ENCODE measurements at places on chromosomes 2 and 18. TPM values are rescaled to one million over a fixed set of nuclear protein-coding genes. Genes with fewer than 3 reads are reported as not detected.

DNA sequence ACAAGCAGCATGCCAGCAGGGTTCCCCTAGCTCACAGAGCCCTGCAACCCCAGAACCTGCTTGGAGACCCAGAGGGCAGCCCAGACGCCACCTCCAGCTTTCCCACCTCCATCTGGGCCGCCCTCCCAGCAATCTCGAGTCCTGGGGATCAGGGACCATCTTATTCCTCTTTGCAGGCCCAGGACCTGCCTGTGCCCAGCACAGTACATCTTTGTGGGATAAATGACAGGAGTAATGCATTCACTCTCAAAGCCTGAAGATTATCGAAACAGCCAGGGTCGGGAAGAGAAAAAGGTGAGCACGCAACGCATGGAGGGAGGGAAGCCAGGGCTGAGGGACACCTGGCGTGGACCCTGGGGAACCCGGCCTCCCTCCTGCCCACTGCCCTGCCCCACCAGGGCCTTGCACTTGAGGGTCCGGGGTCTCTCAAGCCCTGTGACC, 144.1 kb downstream of the NDUFA10 start:
- no peaks in the 10 kb centered on the region for H3K27me3 ChIP-seq
- DNase-seq = no peak
- no peak overlapping the region for H3K4me3 ChIP-seq
- no peaks in the 10 kb centered on the region for H3K4me1 ChIP-seq
- no peak overlapping the region for H3K27ac ChIP-seq

DNA sequence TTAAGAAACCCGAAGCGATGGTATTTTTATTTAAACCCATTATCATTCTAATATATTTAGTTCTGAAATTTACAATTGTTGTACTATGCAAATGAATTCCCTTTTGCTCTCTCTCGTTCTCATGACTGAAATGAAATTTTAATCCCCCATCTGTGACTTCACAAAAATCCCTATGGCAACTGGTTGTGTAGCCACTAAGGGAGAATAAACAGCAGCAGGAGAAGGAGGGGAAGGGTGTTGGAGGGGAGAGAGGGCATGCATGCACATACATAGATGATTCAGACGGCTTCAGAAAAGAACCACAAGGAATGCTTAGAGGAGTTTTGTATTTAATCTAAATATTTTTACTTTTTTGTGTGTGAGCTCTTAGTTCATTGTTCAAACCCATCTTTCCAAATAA, 36.8 kb downstream of the CPS1 start:
- H3K4me1 ChIP-seq = peaks cover 16% of the 10 kb centered on the region
- H3K27me3 ChIP-seq = no peaks in the 10 kb centered on the region
- H3K36me3 ChIP-seq = no peaks in the 10 kb centered on the region
- 0 out of 2 replicates have a peak overlapping the region, but pooled peaks have one; percentile 12 for H3K27ac ChIP-seq
- DNase-seq = peak; percentile 33

DNA sequence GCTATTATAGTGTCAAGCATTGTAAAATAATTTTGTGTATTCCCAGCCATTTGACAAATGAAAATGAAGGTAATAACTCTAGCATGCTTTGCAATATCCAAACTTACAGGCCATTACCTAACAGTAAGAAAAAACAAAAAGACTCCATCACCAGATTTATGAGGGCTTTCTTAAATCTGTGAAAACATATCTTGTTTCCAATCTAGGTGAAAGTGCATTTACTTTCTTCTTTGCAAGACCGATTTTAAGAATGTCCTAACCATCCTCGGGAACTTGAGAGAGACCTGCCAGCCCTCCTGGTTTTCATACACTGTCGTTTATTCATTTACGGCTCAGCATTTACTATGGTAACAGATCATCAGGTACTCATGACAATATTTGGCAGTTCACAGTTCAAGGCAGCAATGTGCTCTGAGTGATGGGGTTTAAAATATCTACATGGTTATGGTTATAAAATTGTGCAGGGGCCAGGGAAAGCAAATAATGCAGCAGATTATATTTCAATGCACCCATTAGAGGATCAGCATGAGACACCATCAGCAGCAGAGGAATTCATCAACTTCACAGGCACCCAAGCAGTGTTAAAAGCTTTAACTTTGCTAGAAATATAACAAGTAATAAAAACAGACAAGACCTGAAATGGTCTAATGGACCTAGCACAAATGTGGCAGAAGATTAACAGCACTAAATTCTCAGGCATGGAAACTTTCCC, 34.4 kb upstream of the PARD3B start:
- no peaks in the 10 kb centered on the region for H3K36me3 ChIP-seq
- DNase-seq = no peak
- no peaks in the 10 kb centered on the region for H3K4me1 ChIP-seq
- H3K4me3 ChIP-seq = no peak overlapping the region
- no peaks in the 10 kb centered on the region for H3K27me3 ChIP-seq

DNA sequence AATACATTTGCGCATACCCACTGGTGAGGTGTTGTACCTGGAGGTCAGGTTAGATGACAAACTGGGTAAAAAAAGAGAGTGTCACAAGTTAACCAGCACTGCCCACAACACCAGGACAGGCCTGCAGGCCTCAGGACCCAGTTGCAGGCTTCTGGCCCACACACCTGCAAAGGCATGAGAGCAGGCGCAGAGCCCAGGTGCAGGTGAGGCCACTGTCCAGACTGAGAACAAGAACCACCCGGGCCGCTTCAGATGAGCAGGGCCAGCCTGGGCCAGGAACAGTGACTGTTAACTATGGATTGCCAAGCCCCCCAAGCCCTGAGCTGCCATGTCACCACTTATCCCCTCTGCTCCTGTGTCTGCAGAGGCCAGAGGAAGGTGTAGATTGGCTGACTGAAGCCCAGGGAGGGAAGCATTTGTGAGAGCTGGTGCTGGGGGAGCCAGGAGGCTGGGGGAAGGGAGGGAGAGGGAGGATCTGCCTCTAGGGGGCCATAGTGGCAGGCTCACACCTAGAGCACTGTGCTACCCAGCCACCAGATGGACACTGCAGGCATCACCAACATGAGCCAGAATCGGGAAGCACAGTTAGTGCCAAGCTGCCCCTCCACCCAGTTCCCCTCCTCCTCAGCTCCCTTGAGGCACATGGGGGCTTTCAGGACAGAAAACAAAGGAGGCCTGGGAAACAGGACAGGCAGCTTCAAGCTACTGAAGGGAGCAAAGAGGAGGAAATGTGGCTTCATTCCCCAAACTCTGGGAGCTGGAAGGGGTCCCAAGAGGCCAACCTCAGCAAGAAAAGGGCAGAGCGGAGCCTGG, 35.4 kb downstream of the SFXN5 start:
- H3K36me3 ChIP-seq = no peaks in the 10 kb centered on the region
- peaks cover 15% of the 10 kb centered on the region for H3K4me1 ChIP-seq
- H3K27ac ChIP-seq = no peak overlapping the region
- DNase-seq = peak; percentile 73
- no peaks in the 10 kb centered on the region for H3K27me3 ChIP-seq

GRCh38 chr18:66900837-66901236, 296.9 kb upstream of the CDH19 start:
- DNase-seq = no peak
- no peaks in the 10 kb centered on the region for H3K36me3 ChIP-seq
- no peak overlapping the region for H3K27ac ChIP-seq
- H3K4me1 ChIP-seq = no peaks in the 10 kb centered on the region
- no peak overlapping the region for H3K4me3 ChIP-seq

DNA sequence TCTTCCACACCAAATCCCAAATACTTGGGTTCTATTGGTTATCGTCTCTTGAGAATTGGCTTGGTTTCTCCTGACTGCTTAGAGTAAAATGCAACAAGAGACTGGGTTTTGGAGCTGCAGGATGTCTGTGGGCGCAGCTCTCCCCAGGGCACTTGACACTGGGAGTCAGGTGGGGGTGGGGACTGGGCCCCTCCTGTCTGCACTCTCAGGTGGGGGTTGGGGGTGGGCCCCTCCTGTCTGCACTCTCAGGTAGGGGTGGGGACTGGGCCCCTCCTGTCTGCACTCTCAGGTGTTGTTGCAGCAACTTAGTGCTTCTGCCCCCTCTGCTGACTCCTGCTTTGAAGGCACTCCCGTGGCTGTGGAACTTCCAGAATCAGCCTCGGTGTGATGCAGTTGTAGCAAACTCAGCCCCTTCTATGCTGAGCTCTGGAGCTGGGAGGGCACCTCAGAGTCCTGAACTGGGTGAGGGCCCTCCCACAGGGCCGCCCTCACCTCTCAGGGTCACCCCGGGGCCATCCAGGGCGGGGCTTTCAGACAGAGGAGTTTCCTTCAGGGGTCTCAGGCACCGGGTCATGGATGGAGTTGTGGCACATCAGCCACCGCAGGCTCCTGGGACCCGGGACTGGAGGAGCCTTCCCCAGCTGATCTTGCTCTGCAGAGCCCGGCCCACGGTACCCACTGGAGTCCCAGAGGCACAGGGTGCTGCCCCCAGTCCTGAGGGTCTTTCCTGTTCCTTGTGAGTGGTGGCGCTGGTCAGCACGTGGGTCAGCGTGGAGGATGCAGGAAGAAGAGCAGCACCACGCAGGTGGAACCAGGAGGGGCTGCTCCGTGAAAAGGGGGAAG, 22.9 kb upstream of the CIDEA start:
- H3K27ac ChIP-seq = no peak overlapping the region
- H3K4me3 ChIP-seq = no peak overlapping the region
- no peak for DNase-seq
- no peaks in the 10 kb centered on the region for H3K27me3 ChIP-seq
- H3K36me3 ChIP-seq = no peaks in the 10 kb centered on the region

- no peaks in the 10 kb centered on the region for H3K27me3 ChIP-seq
- no peaks in the 10 kb centered on the region for H3K36me3 ChIP-seq
- no peaks in the 10 kb centered on the region for H3K4me1 ChIP-seq
- H3K4me3 ChIP-seq = no peak overlapping the region
These were observed 116.7 kb downstream of the EIPR1 start for GRCh38 chr2:3260959-3261358.

DNA sequence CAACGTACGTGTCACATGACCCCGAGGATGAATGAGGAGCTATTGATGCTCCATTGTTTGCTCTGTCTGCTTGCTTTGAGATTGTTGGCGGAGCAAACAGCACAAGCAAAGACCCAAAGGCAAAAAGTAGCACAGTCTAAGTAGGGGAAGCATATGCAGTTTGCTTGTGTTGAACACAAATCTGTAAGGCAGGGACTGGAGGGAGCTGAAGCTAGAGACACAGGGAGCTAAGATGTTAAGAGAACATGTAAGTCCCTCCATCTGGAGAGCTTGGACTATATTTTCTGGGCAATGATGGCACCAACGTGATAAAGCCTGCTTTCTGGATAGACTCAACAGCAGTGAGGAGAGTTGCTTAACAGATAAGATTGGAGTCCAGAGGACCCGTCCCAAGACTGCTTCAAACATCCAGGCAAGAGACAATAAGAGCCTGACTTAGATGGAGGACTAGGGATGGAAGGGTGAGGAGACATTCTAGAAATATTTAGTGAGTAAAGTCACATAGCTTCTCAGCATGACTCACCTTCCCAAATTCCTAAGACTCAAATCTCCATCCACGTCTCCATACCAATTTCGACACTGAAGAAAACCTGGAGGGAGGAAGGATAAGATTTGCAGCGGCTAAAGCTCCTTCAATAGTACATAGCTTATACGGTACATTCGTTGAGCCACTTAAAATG, 88.1 kb upstream of the KLF7 start:
- H3K36me3 ChIP-seq = no peaks in the 10 kb centered on the region
- peaks cover 15% of the 10 kb centered on the region for H3K4me1 ChIP-seq
- no peaks in the 10 kb centered on the region for H3K27me3 ChIP-seq
- no peak overlapping the region for H3K27ac ChIP-seq

DNA sequence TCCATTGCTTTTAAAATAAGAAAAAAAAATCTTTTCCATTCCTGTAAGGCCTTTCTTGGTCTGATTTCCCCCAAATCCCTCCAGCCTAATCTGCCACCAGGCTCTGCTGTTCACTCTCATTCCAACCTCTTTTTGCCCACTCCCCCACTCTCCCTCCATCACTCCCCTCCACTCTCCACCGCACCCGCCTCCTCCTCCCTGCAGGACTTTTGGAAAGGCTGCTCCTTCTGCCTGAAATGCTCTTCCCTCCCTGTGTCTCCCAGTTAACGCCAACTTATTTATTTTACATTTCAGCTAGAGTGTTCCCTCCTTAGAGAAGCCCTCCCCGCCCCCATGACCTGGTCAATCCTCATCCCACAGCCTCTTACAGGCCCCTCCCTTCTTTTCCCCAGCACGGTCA, 4.7 kb upstream of the WNT6 start:
- DNase-seq = no peak

DNA sequence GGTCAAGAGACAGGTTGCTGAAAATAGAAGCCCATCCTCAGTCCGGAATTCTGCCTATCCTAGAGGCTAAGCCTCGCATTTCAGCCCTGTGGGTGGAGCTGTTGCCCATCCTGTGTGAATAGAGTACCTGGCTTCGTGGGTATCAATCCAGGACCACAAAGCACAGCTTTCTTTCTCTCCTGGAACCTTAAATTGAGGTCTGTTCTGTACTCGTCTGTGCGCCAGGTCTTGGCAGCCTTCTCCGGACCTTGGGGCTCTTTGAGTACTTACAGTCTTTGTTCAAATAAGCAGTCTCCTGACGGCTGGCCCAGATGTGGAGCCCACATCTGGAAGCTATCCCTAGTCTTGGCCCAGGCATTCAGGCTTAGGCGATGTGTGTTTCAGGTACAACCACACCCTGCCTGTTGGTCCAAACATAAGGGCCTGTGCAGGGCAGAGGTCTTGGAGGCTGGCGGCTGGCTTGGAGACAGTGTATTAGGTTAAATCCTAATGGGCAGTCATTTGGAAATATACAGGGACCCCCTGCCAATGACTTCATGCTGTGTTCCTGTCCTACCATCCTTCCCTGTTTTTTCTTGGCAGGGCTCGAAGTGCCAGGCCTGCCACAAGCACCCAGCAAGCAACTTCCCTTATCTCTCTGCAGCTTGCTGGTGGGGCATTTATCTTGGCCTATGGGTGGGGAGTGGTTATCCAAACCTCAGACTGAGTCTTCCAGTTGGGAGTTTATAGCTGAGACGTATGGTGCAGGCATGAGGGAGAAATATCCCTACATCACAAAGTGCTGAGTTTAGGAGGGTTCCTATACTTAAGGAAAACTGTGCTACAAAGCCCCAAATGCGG, 294.1 kb downstream of the BCL2 start:
- H3K4me3 ChIP-seq = no peak overlapping the region
- no peaks in the 10 kb centered on the region for H3K4me1 ChIP-seq

DNA sequence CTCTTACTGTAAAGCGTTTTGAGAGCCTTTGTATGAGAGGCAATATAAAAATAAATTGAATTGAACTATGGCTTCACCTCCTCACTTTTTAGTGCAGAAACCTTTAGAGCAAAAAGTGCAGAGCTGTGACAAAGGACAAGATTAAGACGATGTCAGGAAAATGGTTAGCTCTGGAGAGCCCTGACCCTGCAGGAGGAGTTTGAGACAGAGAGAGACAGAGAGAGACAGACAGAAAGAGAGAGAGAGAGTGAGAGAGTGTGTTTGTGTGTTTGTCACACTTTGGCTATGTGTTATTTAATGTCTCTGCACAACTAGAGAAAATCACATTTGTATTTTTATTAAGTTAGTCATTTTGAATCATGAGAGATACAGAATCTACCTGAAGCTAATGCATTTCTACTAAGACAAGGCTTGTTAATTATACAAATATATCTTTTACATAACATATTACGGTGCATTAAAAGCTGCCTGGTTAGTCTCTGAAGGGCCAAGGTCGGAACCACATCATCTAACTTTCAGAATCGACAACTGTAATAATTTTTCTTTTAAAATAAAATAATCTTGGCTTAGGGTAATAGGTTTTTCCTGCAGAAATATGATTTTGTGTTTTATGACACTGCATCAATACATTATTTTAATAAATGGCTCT, 423.5 kb upstream of the ZEB2 start:
- no peaks in the 10 kb centered on the region for H3K4me1 ChIP-seq
- H3K36me3 ChIP-seq = no peaks in the 10 kb centered on the region
- DNase-seq = no peak
- H3K4me3 ChIP-seq = no peak overlapping the region
- H3K27me3 ChIP-seq = no peaks in the 10 kb centered on the region

LTBP1 gene
- 34.1 TPM for total RNA-seq

CABYR gene
- total RNA-seq = 48.4 TPM

TRPM8 gene
- total RNA-seq = 1.4 TPM

CPO gene
- not detected for total RNA-seq

ATOH8 gene
- total RNA-seq = 0.62 TPM
